Skin of body (tissue), 3 donors: ENCODE measurements at places on chromosomes 5 and 9. TPM values are rescaled to one million over a fixed set of nuclear protein-coding genes. Genes with fewer than 3 reads are reported as not detected.

Gene FAM78A
- total RNA-seq = 3.6 TPM

DNA sequence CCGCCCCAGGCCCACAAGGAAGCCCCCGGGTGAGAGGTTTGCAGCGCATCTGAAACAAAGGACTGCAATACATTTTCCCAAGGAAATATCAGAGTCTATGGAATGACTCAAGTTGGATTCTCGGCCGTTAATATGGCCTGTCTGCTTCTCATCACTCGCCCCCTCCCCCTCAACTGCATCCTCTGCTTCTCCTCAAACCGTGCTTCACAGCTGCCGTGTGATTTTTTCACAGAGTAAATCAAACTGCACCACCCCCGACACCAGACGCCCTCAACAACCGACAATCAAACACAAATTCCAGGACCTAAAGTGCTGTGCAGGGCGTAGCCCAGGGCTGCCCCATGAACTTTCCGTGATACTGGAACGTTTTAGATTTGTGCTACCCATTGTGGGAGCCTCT is 176.9 kb downstream of the ROR2 start:
- no peak for DNase-seq

DNA sequence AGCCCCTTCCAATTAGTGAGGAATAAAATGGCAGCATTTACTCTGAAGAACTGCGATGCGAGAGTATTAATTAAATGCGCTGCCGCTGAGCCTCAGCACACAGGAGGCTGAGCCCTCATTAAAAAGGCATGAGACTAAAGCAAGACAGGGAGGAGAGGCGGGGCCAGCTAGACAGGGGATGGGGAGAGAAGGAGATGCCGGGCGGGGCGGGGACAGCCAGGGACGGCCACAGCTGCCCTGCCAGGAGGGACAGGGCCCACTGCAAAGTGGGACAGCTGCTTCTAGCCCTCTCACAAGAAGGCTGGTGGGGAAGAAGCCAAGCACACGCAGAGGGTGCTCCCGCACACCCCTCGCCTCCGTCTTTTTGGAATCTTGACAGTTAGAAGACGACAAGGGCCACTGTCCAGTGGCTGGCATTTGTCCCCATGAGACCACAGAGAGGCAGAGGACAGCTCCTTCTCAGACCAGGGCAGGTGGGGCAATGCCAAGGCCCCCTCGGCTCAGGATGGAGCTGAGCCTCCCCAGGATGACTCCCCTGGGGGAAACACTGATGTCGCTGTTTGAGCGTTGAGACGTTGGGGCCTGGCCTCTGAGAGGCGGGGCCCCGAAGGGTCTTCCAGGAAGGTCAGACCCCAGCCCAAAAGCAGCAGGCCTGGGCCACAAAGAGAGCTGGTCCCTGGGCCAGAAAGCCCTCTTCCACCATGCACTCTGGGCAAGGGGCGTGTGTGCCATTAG is 26.9 kb downstream of the ADAMTS2 start:
- DNase-seq = peak; percentile 24

DNA sequence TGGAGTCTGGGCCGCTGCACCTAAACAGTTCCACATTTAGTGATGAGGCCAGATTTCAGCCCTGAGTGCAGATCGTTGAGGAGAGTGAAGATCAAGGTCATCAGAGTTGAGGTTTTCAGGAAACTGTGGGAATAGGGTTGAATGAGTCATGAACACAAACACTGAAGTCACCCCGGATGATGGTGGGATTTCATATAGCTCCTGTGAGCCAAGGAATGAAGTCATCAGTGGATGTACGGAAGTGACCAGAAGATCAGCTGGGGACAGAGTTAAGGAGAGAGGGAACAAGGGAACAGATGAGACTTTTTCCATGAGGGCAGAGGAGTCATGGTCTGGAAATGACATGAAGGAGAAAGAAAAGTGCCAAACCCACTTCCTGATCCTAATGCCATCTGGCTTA is 36.5 kb downstream of the PALM2AKAP2 start:
- DNase-seq = peak; percentile 74

Gene PCDHB5
- 2.7 TPM for total RNA-seq

Gene ECM2
- total RNA-seq = 77.1 TPM

Gene PIP5K1B
- total RNA-seq = 5.0 TPM

Gene TEK
- 10.4 TPM for total RNA-seq

- DNase-seq = no peak
Observed at GRCh38 chr5:136153581-136154236, 21.1 kb downstream of the SMAD5 start.

Gene WDR31
- 2.3 TPM for total RNA-seq

- peak; percentile 66 for DNase-seq
Observed at GRCh38 chr5:11955331-11955730, 51.1 kb upstream of the CTNND2 start.
